EH (cell line): ENCODE measurements at places on chromosomes 4 and X.

- peak; percentile 61 for DNase-seq
These were observed 35.2 kb downstream of the ABLIM2 start for GRCh38 chr4:8123389-8123788.

- DNase-seq = no peak
These were observed 167.6 kb upstream of the ARSJ start for GRCh38 chr4:114146947-114147618.

DNA sequence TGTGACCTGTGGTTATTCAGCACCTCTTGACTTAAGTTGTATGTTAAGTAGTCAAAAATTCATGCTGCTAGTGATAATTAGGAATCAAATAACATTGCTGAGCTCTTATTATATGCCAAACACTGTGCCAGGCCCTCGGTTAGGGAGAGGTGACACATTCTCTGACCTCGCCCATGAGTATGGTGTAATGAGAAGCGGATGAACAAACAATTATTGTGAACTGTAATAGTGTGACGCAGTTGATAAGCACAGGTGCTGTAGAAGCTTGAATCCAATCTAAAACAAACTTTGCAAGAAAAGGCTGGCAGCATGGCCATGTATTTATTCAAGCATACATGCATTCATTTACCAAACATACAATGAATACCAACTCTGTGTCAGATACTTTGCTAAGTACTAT, 303.5 kb upstream of the HS3ST1 start:
- DNase-seq = no peak

- DNase-seq = peak; percentile 70
These were observed 298.7 kb upstream of the EPHA5 start for GRCh38 chr4:65968831-65969558.
